ENCODE measurements at places on chromosomes 2 and 18.

GRCh38 chr2:6475155-6475940 lies 390.4 kb downstream of the CMPK2 start:
- DNase-seq, result no peak

DNA sequence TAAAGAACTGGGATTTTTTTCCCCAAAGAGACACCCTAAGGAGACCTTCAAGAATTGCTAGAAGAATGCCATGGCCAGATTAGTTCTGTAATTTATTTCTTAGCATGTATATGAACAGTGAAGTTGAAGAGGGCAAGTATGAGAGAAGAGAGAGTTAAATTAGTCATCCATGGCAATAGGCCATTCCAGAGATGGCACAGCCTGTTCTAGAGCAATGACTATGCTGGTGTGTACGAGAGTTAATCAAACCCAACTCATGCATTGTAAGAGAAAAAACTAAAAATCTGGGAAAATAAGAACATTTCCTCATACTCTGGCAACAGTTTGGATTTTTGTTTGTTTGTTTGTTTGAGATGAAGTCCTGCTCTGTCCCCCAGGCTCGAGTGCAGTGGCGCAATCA lies 112.1 kb upstream of the PIK3C3 start:
- DNase-seq, result no peak

DNA sequence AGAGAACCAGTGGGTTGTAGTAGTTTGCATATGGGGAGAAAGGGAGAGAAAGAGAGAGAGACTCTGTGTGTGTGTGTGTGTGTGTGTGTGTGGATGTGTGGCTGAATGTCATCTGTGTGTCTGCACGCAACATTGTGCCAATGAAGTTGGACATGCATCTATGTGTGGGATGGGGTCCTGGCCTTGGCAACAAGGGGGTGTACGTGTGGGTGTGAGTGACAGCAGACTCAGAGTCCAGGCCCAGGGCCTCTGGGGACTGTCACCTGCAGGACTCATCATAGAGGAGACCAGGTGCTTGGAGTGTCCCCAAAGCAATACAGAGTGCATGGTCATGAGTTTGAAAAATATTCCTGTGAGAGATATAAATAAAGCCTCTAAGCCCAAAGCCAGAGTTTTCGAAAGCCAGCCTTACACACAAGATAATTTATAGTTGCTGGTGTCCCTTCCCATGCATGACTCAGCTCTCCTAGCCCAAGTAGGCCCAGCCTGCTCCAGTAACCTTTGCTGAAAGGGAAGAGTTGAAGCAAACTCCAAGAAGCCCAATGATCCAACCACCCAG lies 59.9 kb downstream of the TNP1 start:
- no peak for DNase-seq

GRCh38 chr2:217396165-217396564 lies 536.3 kb upstream of the TNP1 start:
- no peak for DNase-seq

- DNase-seq, result no peak
Measured at GRCh38 chr2:156215656-156216055, 116.9 kb downstream of the NR4A2 start.

- DNase-seq, result no peak
Measured at GRCh38 chr2:168210895-168211570, 36.4 kb downstream of the STK39 start.
